ENCODE measurements at places on chromosomes 5 and 9.
A peak's percentile ranks its signal among the peaks of the same experiment; 100 is the strongest.

DNA sequence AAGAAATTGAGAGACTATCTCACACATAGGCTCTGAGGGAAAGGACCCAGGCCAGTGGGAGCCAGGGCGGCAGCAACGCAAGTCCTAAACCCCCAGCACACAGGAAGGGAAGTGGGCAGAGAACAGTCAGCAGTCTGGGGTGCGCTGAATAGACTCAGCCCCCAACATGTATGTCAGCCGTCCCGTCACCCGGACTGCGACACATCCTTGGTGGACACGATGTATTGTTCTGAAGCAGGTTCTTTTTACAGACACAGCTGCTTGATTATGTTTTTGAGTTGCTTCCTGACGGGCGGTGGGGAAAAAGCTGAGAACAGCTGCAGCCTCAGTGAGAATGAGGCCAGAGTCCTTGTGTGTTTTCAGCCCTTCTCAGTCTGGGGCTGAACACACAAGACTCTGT is 64.1 kb upstream of the CXCL14 start:
- no peak overlapping the region for H3K4me3 ChIP-seq
- no peaks in the 10 kb centered on the region for H3K4me1 ChIP-seq
- DNase-seq = no peak
- no peaks in the 10 kb centered on the region for H3K36me3 ChIP-seq

DNA sequence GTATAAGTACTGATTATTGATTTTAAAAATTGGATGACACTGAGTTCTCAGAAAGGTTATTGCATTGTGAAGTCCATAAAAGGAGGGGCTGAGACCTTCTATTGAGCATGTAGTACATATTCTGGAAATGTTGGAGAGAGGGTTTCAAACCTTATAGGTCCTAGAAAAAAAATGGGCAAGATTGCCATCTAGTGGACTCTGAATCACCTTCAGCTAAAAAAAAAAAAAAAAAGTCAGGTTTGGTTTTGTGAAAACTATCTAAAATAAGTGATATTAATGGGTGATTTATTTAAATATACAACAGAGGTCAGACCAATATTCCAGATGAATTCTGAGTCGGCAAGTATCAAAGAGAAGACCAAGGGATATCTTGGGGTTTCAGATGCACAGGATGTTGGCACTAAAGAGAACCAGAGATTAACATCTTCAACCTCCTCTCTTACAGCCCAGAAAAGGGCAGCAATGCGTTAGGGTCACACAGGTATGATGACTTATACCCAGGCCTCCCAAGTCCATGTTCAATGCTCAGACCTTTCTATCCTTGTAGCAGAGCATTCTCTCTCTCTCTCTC is 109.8 kb upstream of the NMUR2 start:
- H3K4me1 ChIP-seq = no peaks in the 10 kb centered on the region
- no peak overlapping the region for H3K4me3 ChIP-seq
- H3K27ac ChIP-seq = no peak overlapping the region
- no peak for DNase-seq

DNA sequence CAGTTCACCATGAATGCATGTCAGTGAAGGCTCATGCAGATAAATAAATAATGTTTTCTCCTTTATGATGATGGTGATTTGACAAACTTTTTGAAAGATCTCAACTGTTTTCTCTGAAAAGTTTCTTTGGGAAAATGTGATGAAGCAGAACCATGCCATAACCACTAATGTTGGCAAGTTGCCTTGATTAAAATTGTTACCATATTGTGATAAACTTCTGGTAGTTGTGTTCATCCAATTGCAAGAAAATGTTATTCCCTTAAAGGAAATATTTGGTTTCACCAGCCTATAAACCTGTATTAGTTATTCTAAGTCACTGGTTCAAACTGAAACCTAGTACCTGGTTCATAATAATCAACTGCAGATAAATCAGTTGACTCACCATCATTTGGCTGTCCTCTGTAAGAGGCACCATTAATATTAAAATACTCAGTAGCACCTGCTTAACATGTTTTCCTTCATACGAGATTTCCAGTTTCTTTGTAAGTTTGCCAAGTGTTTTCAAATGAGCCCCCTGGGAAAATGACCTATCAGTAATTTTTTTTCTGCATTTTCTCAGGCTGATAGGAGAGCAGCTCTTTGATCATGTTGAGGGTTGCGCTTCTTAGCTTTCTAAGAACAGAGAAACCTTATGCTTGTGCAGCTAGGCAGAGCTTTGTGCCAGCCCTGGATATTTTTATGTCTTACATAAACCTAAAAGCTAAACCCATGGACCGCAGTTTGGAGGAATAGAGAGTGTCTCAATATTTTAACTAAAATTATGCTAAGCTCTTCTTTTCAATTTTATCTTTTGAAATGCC is 88.0 kb downstream of the LURAP1L start:
- no peak for DNase-seq
- H3K27ac ChIP-seq = no peak overlapping the region
- no peaks in the 10 kb centered on the region for H3K36me3 ChIP-seq
- H3K27me3 ChIP-seq = no peaks in the 10 kb centered on the region

GRCh38 chr9:129946246-129946995 is 96.6 kb downstream of the FNBP1 start:
- H3K4me1 ChIP-seq = peaks cover 32% of the 10 kb centered on the region
- no peaks in the 10 kb centered on the region for H3K27me3 ChIP-seq
- H3K27ac ChIP-seq = peak overlapping the region; percentile 75
- peaks cover 36% of the 10 kb centered on the region for H3K36me3 ChIP-seq

DNA sequence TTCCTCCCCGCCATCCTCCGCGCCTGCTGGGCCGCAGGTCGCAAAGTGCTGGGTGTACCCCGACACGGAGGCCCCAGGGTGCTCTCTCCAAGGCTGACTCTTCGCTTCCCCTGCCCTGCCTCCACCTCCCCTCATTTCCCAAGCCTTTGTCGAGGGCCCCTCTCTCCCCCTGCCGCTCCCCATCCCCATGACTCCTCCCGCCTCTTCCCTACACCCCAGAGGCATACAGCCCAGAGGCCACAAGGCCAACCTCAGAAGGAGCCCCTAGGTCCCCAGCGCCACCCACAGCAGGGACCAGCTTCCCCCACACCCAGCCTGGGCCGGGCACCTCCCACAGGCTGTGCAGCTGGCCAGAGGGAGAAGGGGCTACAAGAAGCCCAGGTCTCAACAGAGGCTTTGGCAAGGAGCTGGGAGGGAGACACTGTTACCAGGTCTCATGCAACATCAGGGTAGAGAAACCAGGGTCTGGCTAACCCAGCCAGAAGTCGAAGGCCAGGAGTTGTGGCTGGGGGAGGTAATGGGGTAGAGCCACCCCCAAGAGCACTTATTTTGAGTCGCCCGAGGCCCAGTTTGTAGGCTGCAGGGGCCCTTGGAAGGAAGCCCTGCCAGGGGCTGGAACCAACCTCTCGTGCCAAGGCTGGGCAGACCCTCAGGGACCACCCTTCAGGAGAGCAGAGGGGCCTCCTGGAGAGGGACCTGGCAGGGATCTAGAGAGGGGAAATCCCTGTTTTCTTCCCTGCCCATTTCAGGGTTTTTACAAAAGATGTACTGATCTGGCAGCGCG is 24.5 kb upstream of the SARDH start:
- H3K27me3 ChIP-seq = no peaks in the 10 kb centered on the region
- no peaks in the 10 kb centered on the region for H3K4me1 ChIP-seq
- H3K36me3 ChIP-seq = no peaks in the 10 kb centered on the region
- no peak overlapping the region for H3K27ac ChIP-seq
- H3K4me3 ChIP-seq = no peak overlapping the region

DNA sequence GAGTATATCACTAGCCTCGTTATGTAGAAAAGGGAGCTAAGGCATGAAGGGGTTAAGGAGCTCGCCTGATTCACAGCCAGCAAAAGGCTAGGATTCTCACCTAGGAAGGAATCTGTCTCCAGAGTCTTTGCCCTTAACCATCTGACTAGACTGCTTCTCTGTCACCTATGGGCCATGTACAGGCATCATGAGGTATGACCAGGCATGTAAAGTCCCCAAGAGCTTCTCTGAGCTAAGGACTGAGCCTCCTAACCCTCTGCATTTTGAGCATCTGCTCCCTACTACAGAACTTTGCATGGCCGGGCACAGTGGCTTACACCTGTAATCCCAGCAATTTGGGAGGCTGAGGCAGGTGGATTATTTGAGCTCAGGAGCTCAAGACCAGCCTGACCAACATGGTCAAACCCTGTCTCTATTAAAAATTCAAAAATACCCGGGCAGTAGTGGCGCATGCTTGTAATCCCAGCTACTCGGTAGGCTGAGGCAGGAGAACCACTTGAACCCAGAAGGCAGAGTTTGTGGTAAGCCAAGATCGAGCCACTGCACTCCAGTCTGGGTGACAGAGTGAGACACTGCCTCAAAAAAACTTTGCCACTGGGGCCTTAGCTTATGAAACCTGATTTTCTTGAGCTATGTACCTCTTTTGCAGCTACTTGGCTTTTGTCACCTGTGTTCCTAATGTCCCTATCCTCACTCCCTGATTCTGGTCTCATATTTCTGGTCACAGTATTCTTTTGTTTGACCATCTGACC is 33.2 kb upstream of the IL7R start:
- no peak for DNase-seq
- no peak overlapping the region for H3K27ac ChIP-seq
- no peaks in the 10 kb centered on the region for H3K4me1 ChIP-seq
- no peaks in the 10 kb centered on the region for H3K36me3 ChIP-seq
- H3K27me3 ChIP-seq = no peaks in the 10 kb centered on the region

- no peaks in the 10 kb centered on the region for H3K4me1 ChIP-seq
- no peaks in the 10 kb centered on the region for H3K36me3 ChIP-seq
- no peaks in the 10 kb centered on the region for H3K27me3 ChIP-seq
- no peak overlapping the region for H3K4me3 ChIP-seq
These were observed 313.8 kb downstream of the ASTN2 start for GRCh38 chr9:117101008-117101407.

DNA sequence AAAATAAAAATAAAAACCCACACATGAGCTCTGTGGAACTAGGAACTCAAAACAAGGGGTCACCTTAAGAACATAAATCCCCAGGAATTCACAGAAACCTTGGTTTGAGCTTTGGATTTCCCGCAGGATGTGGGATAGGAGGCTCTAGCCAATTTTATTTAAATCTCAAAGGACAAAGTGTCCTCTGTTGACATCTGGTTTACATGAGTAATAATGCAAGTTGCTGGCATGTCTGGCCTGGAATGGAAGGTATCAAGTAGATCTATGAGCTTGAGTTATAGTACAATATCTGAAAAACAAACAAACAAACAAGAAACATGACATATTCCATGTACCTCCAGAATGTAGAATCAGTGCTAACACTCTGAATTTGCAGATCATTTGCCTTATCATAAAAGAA is 94.2 kb upstream of the SLIT3 start:
- DNase-seq = no peak
- H3K27me3 ChIP-seq = peaks cover 5% of the 10 kb centered on the region
- H3K4me3 ChIP-seq = no peak overlapping the region
- no peaks in the 10 kb centered on the region for H3K36me3 ChIP-seq

GRCh38 chr9:74711341-74711740 is 176.4 kb downstream of the TRPM6 start:
- no peaks in the 10 kb centered on the region for H3K36me3 ChIP-seq
- H3K27me3 ChIP-seq = no peaks in the 10 kb centered on the region
- no peak overlapping the region for H3K4me3 ChIP-seq
- H3K4me1 ChIP-seq = no peaks in the 10 kb centered on the region
- DNase-seq = no peak

GRCh38 chr9:137045294-137046087 is 486 bp downstream of the NPDC1 start:
- peaks cover 18% of the 10 kb centered on the region for H3K27me3 ChIP-seq
- H3K4me1 ChIP-seq = peaks cover 62% of the 10 kb centered on the region
- DNase-seq = no peak
- H3K36me3 ChIP-seq = no peaks in the 10 kb centered on the region

GRCh38 chr5:104965006-104965405 is 1402.4 kb upstream of the NUDT12 start:
- H3K4me1 ChIP-seq = no peaks in the 10 kb centered on the region
- H3K36me3 ChIP-seq = no peaks in the 10 kb centered on the region
- H3K4me3 ChIP-seq = no peak overlapping the region
- H3K27me3 ChIP-seq = no peaks in the 10 kb centered on the region

DNA sequence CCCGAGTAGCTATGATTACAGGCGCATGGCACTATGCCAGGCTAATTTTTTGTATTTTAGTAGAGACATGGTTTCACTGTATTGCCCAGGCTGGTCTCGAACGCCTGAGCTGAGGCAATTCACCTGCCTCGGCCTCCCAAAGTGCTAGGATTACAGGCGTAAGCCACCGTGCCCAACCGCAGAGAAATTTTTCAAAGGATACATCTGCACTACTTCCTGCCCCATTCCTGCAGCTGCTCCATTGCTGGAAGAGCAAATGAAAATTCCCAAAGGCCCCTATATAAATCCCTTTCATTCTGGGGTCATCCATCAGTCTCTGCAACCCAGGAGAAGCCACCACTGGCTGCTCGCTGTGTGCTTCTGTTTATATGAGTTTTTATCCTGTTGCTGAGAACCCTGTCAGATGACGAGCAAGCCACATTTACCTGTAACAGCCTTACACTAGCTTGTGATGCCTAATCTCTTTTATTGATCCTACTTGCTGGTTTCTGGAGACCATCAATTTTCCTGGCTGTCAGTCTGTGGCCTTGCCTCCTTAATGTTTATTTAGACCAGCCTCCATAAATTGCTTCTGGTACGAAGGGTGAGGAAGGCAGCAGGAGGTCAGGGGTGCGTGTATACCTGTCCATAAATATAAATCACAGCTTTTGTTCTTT is 925.3 kb downstream of the TLE4 start:
- H3K4me1 ChIP-seq = no peaks in the 10 kb centered on the region
- H3K36me3 ChIP-seq = no peaks in the 10 kb centered on the region
- DNase-seq = no peak
- no peak overlapping the region for H3K4me3 ChIP-seq
- no peaks in the 10 kb centered on the region for H3K27me3 ChIP-seq

GRCh38 chr5:168320805-168321204 is 29.4 kb downstream of the WWC1 start:
- no peaks in the 10 kb centered on the region for H3K36me3 ChIP-seq
- H3K27ac ChIP-seq = no peak overlapping the region
- H3K4me1 ChIP-seq = peaks cover 3% of the 10 kb centered on the region
- H3K4me3 ChIP-seq = no peak overlapping the region

GRCh38 chr5:181217111-181217802 is 5.8 kb upstream of the TRIM41 start:
- no peak for DNase-seq
- H3K4me3 ChIP-seq = peak overlapping the region; percentile 44
- H3K27me3 ChIP-seq = no peaks in the 10 kb centered on the region
- no peaks in the 10 kb centered on the region for H3K36me3 ChIP-seq
